ENCODE measurements at places on chromosomes 4 and X. TPM values are rescaled to one million over a fixed set of nuclear protein-coding genes. Genes with fewer than 3 reads are reported as not detected.

- no peaks in the 10 kb centered on the region for H3K4me1 ChIP-seq
- peaks cover 78% of the 10 kb centered on the region for H3K36me3 ChIP-seq
- H3K4me3 ChIP-seq, result no peak overlapping the region
These were observed 78.3 kb downstream of the FIP1L1 start for GRCh38 chr4:53455766-53456165.

DNA sequence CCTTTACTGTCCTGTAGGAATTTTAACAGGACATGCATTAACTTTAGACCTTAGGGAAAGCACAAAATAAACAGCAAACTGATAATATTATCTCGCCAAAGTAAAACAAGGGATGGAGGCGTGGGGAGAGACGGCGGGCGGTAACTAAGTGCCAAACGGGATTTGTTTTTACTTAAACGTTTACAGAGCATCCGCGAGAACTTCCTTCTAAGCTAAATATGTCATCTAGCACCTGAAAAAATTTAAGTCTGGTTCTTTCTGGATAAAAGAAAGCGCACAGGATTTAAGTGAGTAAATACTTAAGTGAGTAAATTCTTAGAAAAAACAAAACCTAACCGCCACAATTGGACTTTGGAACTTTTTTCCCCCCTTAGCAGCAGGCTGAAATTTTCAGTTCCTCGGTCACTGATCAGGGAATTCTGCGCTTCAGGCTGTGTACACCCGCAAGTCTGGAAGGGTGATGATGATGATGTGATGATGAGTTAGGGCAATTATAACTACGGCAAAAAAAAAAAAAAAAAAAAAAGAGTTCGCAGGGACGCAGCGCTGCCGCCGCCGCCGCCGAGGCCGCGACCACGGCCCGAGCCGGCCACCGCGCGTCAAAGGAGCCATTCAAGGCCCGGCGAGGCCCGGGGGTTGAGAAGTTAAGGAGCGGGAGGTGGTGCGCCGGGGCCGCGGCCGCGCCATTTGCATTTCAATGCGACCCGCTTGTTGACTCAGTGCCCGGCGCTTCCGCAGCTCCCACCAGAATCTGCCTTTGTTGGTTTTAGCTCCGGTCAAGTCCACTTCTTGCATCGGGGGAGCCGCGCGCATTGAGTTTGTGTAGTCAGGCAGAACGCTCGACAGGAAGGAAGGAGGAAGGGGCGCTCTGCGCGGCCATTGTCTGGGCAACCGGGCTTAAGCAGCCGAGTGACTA lies 108.8 kb downstream of the SPRY1 start:
- no peaks in the 10 kb centered on the region for H3K4me1 ChIP-seq
- peak overlapping the region; percentile 45 for H3K4me3 ChIP-seq
- peak; percentile 59 for DNase-seq

GRCh38 chr4:31702326-31702725 lies 982.2 kb downstream of the PCDH7 start:
- H3K27ac ChIP-seq, result no peak overlapping the region
- no peaks in the 10 kb centered on the region for H3K27me3 ChIP-seq
- no peak for DNase-seq
- no peaks in the 10 kb centered on the region for H3K36me3 ChIP-seq
- H3K4me1 ChIP-seq, result no peaks in the 10 kb centered on the region

DNA sequence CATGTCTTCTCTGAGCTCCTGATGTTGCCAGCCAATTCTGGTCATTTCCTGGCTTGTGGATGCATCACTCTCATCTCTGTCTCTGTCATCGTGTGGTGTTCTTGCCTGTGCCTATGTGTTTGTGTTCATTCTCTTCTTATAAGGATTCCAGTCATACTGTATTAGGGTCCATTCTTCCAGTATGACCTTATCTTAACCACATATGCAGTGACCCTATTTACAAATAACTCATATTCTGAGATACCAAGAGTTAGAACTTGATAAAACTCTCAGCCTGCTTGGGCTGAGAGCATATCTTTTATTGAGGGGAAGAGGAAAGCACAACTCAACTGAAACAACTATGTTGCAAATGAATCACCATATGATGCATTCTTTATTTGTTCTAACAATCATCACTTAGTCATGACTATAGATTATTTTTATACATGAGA lies 189.0 kb upstream of the ANXA10 start:
- H3K36me3 ChIP-seq, result no peaks in the 10 kb centered on the region

GRCh38 chrX:39830414-39830813 lies 267.3 kb downstream of the BCOR start:
- H3K27ac ChIP-seq, result no peak overlapping the region
- no peaks in the 10 kb centered on the region for H3K4me1 ChIP-seq
- no peaks in the 10 kb centered on the region for H3K27me3 ChIP-seq

DNA sequence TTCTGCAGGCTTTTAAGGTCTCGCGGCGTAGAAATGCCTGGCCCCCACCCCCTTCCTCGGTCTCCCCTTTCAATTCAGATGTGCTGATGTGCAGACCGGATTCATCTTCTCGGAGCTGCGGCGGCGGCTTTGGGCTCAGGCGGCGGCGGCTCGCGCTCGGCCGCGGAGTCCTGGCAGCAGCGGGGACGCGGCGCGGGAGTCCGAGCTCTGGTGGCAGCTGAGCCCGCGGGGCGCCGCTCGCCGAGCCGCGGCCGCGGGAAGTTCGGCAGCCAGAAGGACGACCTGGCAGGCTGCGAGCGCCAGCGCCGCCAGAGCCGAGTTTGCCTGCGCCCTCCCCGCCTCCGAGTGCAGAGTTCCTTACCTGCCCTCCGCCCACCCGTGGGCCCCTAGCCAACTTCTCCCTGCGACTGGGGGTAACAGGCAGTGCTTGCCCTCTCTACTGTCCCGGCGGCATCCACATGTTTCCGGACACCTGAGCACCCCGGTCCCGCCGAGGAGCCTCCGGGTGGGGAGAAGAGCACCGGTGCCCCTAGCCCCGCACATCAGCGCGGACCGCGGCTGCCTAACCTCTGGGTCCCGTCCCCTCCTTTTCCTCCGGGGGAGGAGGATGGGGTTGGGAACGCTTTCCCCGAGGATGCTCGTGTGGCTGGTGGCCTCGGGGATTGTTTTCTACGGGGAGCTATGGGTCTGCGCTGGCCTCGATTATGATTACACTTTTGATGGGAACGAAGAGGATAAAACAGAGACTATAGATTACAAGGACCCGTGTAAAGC lies 448 bp downstream of the TLL1 start:
- H3K36me3 ChIP-seq, result no peaks in the 10 kb centered on the region
- H3K4me3 ChIP-seq, result peak overlapping the region; percentile 26
- H3K27me3 ChIP-seq, result peaks cover 56% of the 10 kb centered on the region
- H3K27ac ChIP-seq, result peak overlapping the region; percentile 23
- peak; percentile 76 for DNase-seq
- H3K4me1 ChIP-seq, result peaks cover 16% of the 10 kb centered on the region

DNA sequence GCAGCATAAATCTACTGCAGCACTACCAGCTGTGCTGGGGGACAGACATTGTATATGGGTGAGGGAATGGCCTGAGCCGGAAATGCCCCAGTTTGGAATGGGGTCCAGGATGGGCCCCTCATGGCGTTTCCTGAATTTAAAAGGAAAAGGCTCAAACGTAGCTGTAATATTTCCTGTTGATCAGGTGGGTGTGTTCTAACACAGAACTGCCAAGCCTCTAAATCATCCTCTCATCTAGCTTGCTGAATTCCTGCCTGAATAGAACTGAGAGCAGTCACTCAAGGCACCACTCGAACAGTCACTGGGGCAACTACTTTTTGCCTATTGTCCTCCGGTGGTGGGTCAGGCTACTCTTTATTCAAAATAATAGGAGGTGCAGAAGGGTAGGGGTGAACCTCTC lies 28.7 kb downstream of the ADH6 start:
- H3K27ac ChIP-seq, result no peak overlapping the region
- no peaks in the 10 kb centered on the region for H3K36me3 ChIP-seq
- no peak overlapping the region for H3K4me3 ChIP-seq
- H3K4me1 ChIP-seq, result no peaks in the 10 kb centered on the region

- no peak overlapping the region for H3K27ac ChIP-seq
- H3K36me3 ChIP-seq, result no peaks in the 10 kb centered on the region
- no peaks in the 10 kb centered on the region for H3K4me1 ChIP-seq
- no peaks in the 10 kb centered on the region for H3K27me3 ChIP-seq
- DNase-seq, result no peak
- H3K4me3 ChIP-seq, result no peak overlapping the region
These were observed 912.6 kb upstream of the LCORL start for GRCh38 chr4:18934197-18934596.

DNA sequence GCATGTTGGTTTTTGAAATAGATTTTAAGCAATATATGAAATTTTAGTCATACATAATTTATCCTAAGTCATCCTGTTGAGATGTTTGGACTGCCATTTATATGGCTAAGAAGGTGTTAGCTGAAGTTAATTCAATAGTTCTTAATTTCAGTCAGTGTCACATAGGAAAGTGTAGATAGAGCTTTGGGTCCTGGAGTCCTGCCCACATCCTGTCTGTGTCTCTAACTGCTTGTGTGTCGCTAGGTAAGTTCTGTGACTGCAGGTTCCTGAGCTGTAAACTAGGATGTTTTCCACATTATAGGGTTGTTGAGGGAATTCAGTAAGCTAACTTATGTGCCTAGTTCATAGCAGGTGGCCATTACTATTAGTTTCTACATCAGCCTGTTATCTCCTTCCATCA lies 20.7 kb downstream of the OFD1 start:
- H3K27me3 ChIP-seq, result no peaks in the 10 kb centered on the region
- H3K27ac ChIP-seq, result no peak overlapping the region
- DNase-seq, result no peak
- peaks cover 6% of the 10 kb centered on the region for H3K4me1 ChIP-seq

- peaks cover 3% of the 10 kb centered on the region for H3K4me1 ChIP-seq
- no peak for DNase-seq
- H3K27ac ChIP-seq, result no peak overlapping the region
These were observed 10.2 kb downstream of the GAK start for GRCh38 chr4:921830-922331.

GRCh38 chrX:24253469-24253868 lies 60.4 kb downstream of the SUPT20HL2 start:
- no peak overlapping the region for H3K27ac ChIP-seq
- no peak overlapping the region for H3K4me3 ChIP-seq
- no peak for DNase-seq
- H3K36me3 ChIP-seq, result no peaks in the 10 kb centered on the region
- no peaks in the 10 kb centered on the region for H3K4me1 ChIP-seq
- peaks cover 7% of the 10 kb centered on the region for H3K27me3 ChIP-seq

GRCh38 chr4:1097553-1097952 lies 15.8 kb downstream of the RNF212 start:
- H3K36me3 ChIP-seq, result no peaks in the 10 kb centered on the region
- no peaks in the 10 kb centered on the region for H3K27me3 ChIP-seq
- no peaks in the 10 kb centered on the region for H3K4me1 ChIP-seq
- H3K4me3 ChIP-seq, result no peak overlapping the region

DNA sequence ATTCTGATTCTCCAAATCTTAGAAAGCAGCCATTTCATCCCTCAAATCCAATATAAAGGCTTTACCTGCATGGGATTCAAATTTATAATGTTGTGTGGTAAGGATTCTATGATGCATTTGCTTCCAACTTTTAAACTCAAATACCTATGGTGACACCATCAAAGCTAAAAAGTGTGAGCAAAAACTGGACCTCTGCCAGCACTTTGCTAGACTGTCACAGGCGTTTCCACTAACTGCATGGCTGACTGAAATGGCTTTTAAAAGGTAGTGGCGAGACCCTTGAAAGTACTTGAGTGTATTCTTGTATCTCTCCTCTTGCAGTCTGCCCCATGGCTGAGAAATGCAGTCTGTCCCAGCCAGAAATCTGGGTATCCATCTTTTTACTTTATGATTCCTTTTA lies 169.4 kb downstream of the AMELX start:
- H3K27me3 ChIP-seq, result no peaks in the 10 kb centered on the region
- DNase-seq, result no peak
- H3K36me3 ChIP-seq, result no peaks in the 10 kb centered on the region

DNA sequence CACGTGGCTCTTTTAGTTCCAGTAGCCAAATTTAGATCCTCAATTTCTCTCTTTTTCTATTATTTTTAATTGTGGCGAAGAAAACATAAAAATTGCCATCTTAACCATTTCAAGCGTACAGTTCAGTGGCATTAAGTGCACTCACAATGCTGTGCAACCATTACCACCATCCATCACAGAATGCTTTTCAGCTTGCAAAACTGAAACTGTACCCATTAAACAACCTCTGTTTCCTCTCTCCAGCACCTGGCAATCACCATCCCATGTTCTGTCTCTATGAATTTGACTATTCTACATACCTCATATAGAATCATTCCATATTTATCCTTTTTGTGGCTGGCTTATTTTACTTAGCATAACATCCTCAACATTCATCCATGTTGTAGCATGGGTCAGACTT lies 74.9 kb downstream of the METTL14 start:
- DNase-seq, result no peak
- no peaks in the 10 kb centered on the region for H3K27me3 ChIP-seq
- H3K4me3 ChIP-seq, result no peak overlapping the region
- no peaks in the 10 kb centered on the region for H3K36me3 ChIP-seq

DNA sequence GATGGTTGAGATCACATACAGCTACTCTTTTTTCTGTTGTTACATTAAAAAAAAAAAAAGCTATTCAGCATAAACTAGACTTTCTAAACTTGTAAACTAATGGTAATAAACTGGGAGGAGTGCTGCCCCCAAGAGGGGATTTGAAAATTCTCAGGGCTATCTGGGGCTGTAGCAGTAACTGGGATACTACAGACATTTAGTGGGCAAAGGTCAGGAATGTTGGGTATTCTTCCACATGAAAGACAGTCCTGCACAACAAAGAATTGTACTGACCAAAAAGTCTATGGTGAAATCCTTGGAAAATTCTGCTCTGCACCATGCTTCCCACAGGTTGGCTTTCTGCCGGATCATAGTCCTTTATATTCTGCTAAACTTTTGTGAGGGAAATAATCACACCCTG lies 232.6 kb upstream of the BOD1L1 start:
- no peaks in the 10 kb centered on the region for H3K4me1 ChIP-seq
- H3K4me3 ChIP-seq, result no peak overlapping the region
- H3K27ac ChIP-seq, result no peak overlapping the region
- no peaks in the 10 kb centered on the region for H3K27me3 ChIP-seq
- H3K36me3 ChIP-seq, result no peaks in the 10 kb centered on the region

DNA sequence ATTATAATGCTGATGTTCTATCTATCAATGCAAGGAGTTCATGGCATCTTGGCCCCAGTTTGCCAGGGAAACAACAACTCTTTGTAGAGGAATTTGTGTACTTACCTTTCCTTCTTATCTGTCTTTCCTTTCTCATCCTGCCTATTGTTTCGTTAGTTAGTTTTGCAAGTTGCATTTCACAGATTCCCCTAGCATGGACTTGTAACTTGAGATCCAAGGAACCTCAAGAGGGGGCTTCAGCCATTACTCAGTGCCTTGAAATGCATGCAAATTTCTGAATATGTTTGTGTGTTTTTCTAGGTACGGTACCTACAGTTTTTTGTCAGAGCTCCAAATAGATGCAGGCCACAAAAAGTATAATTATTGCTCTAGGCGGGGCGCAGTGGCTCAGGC lies 203.6 kb downstream of the LDB2 start:
- H3K4me1 ChIP-seq, result no peaks in the 10 kb centered on the region
- H3K27ac ChIP-seq, result no peak overlapping the region
- DNase-seq, result no peak
- H3K36me3 ChIP-seq, result no peaks in the 10 kb centered on the region

GRCh38 chr4:101584306-101584705 lies 206.2 kb upstream of the BANK1 start:
- no peaks in the 10 kb centered on the region for H3K4me1 ChIP-seq
- H3K36me3 ChIP-seq, result no peaks in the 10 kb centered on the region
- no peak for DNase-seq
- H3K4me3 ChIP-seq, result no peak overlapping the region

MAGEA9B gene
- total RNA-seq, result not detected

CLCN3 gene
- 49.4 TPM for total RNA-seq

S100P gene
- 85.0 TPM for total RNA-seq

PPEF2 gene
- not detected for total RNA-seq

NPY2R gene
- total RNA-seq, result not detected

PAGE4 gene
- total RNA-seq, result not detected

REPS2 gene
- total RNA-seq, result 15.7 TPM

LDOC1 gene
- 21.6 TPM for total RNA-seq

GC gene
- not detected for total RNA-seq

SRPK3 gene
- total RNA-seq, result 0.55 TPM
